Neural crest cell (in vitro differentiated cells): ENCODE measurements at places on chromosomes 3 and 15. TPM values are rescaled to one million over a fixed set of nuclear protein-coding genes. Genes with fewer than 3 reads are reported as not detected.

DNA sequence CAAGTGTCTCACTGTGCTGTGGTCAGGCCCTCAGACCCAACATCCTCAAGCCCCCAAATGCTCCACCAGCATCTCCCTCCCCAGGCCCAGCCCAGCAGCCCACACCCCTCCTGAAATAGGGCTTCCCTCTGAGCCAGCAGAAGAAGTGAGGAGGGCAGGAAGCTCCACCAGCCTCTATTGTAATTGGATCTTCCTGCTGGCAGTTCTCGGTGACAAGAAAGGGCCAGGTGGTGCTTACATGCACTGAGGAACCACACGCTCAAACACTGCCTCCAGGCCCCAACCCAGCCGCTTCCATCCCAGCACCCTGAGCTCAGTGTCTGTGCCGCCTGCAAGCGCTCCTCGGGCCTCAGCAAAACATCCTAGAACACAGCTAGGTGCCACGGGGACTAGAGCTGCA, 96.7 kb downstream of the ATP10A start:
- no peak for DNase-seq

Gene RAD18
- total RNA-seq, result 34.2 and 36.3 TPM in 2 replicates

GRCh38 chr15:35195649-35196048, 110.6 kb upstream of the NANOGP8 start:
- DNase-seq, result no peak

- no peak for DNase-seq
Measured at GRCh38 chr15:69468241-69469121, 15.9 kb downstream of the RPLP1 start.

GRCh38 chr3:183688874-183689273, 8.7 kb upstream of the YEATS2 start:
- DNase-seq, result no peak

DNA sequence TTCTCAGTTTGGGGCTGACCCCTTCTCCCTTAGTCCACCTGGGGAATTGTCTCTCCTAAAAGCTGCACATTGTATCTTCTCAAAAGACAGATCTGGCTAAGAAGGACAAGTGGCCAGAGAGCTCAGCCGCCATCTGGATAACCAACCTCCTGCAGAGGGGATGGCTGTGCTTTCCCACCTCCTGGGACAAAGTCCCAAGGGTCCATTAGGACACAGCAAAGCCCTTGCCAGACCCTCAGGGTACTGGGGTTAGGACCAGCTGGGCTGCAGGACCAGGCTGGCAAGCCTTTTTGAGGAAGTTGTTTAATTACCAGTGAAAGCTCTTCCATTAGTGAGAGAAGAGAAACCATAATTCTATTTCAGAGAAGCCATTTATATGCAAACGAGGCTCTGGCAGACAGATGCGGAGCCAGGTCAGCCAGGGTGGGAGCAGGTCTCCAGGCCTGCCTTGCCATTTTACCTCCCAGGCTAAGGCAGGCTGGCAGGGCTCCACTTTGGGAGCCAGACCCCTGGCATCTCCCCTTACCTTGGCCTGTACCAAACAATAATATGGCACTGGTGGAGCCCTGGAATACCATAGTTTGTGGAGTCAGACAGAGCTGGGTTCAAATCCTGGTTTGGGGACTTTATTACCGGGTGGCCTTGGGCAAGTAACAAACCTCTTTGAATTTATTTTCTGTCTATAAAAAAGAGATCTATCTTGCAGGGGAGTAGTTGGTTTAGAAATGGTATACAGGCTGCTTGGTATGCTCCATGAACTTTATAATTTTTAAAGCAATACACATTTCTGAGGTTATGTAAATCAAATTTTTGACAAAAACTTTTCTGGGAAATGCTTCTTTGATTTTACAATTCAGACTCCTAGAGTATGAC, 17.9 kb downstream of the SHF start:
- DNase-seq, result no peak

Gene GNB4
- total RNA-seq, result 36.7 and 37.3 TPM in 2 replicates

DNA sequence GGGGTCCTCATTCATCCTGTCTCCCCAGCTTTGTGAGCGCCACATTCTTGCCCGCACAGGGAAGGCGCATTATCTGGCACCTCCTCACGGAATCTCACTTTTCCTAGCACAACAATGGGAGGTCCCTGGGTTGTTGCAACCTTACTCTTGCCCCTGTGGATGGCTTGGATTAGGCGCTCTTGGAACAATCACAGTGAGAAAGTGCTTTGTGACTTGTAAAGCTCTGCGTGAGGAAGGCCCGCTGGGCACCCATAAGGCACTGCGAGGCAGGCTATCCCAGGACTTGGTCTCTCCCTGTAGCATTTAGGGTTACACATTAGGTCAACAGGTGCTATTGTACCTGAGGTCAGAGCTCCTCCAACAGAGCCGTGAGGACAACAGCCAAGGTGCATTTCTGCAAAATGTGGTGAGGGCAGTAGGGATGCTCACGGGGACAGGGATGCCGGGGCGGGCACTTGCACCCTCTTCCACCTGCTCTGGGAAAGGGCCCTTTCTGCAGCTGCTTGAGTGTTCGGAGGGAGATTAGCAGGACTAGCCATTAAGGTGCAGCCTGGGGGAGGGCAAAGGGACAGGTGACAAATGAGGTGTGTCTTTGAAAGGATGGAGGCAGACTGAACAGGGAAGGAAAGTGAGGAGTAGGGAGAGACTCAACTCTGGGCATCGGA, 13.9 kb upstream of the LRRC15 start:
- no peak for DNase-seq
